ENCODE measurements at places on chromosomes 3 and 15.
A peak's percentile ranks its signal among the peaks of the same experiment; 100 is the strongest.

DNA sequence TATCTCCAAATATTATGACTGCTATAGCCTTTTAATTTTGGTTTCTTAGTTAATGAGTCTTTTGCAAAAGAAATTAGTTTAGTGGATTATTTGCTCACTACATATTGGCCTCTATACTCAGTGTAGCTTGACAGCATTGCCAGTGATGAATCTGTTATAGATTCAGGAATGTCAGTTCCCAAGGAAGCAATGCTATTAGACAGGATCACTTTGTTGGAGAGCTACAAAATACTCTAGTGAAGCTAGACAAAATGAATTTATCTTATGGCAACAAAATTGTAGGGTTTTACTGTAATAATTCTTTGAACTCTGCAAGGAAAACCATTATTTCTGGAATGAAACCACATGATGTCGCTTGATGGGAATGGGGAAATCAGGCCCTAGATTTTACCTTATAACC, 543.3 kb downstream of the SQOR start:
- DNase-seq, result no peak

GRCh38 chr3:175836617-175837016, 977.5 kb downstream of the NAALADL2 start:
- no peak for DNase-seq

DNA sequence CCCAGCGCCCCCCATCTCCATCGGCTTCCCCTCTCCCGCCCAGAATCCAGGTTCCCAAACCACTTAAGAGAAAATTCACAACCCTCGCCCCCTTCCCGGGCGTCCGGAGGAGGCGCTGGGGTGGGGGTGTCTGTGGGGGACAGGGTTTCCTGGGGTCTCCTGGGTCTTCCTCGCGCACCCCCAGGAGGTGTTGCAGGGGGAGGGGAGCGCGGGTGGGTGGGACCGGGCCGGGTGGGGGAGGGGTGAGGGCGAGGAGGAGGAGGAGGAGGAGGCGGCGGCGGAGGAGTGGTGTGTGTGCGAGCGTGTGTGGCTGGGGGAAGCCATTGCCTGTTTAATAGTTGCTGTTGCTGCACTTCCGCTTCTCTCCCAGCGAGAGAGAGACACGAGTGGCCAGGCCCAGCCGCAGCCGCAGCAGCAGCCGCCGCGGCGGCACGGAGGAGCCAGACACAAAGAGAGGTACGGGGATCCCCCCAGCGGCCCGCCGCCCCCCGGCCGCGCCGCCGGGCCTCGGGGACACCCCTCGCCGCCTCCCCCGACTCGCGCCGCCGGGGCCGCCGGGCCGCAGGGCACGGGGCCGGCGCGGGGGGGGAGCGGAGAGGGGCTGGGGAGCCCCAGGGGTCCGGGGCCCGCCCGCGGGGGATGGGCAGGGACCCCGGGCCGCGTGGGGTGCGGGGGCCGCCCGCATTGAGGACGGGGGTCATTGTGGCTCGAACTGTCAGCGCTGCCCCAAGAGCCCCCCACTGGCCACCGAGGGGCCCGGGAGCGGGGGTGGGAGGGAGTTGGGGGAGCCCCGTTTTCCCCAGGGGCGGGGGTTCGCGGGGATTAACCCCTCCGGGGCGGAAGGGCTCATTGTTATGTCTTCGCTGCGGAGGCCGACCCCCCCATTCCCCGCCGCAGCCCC, at the start of gene UBE2E1:
Gene UBE2E1 (plus strand): TSS at position 323 of the 901 bp plus-strand sequence. CDS start 1,315 bp downstream, outside the sequence.
- peak; percentile 50 for DNase-seq

GRCh38 chr3:186520957-186521842, 23.0 kb downstream of the CRYGS start:
- no peak for DNase-seq

- no peak for DNase-seq
Observed at GRCh38 chr3:143484846-143485512, 363.3 kb downstream of the SLC9A9 start.

- DNase-seq, result peak; percentile 39
Observed at GRCh38 chr15:90529371-90530249, at the start of gene CRTC3. Gene CRTC3 (plus strand): TSS chr15:90529923. CDS start chr15:90530072, 149 bp downstream.

- DNase-seq, result no peak
Observed at GRCh38 chr15:66149871-66150270, 103.7 kb downstream of the MEGF11 start.

DNA sequence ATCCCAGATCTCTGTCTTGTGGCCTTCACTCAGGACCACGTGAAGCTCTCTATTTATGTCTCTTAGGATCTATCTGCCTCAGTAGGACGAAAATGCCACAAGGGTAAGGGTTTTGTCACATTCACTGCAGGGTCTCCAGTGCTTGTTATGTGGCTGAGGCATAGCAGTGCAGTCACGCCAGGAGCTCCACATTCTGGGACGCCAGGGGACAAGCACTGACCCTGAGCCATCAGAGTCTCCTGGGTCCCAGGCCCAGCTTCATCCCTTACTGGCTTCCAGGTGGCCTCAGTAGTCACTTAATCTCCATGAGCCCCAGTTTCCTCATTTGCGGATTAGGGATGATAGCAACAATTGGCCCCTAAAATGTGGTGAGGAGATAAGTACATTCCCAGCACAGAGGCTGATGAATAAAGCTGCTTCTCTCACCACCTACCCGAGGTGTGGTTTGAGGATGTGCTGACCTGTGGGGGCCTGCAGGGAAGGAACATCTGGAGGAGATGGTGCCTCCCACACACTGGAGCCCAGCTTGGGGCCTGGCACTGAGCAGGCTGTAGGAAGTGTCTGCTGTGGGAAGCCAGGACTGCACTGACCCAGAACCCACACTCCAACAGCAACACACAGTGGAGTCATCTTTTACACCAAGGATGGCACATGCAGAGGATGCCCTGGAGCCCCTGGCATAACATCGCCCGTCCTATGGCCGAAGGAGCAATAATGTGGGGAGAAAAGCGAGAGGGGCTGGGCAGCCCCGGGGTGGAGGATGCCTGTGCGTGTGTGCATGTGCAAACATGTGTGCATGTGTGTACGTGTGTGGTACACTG, 93.2 kb upstream of the IQSEC1 start:
- DNase-seq, result no peak

- DNase-seq, result peak; percentile 4
Observed at GRCh38 chr15:52496776-52497470, 31.8 kb downstream of the MYO5A start.

DNA sequence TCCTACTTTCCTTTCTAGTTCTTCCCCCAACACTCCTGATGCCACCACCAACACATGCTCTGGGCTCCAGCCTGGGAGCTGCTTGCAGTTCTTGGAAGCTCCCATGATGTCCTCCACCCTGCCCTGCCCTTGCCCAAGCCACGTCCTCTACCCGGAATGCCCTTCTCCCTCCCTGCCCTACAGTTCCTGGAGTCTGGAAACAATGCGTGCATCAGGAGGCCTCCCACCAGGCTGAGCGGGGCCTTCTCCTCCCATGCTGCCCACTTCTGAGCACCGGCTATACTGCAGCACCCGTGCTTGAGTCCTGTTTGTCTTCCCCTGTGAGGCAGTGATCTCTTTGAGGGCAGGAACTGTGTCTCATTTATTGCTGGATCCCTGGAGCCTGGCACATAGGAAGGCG, 44.6 kb downstream of the DGKG start:
- no peak for DNase-seq

GRCh38 chr3:54817628-54818027, 110.2 kb downstream of the LRTM1 start:
- DNase-seq, result no peak
